ENCODE measurements at places on chromosomes 2 and 18.

- DNase-seq: no peak
Observed at GRCh38 chr18:79258447-79258846, 137.3 kb upstream of the NFATC1 start.

DNA sequence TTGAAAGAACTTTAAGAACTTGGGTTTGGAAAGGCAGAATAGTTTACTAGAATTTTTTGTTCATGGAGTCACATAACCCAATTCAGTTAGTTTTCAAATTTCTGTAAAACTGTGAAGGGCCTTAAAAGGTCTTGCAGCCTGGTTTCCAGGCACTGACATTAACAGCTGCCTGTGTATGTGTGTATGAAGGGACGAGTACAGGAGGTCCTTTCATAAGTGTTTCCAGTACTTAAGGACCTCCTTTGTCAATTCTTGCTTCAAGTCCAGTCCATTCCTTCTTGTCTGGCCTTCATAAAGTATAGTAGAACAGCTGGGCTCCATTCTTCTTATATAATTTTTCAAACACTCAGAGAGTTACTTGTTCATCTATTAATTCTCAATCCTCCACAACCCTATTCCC is 136.5 kb downstream of the NR4A2 start:
- DNase-seq: no peak

- DNase-seq: no peak
Observed at GRCh38 chr2:178448968-178449661, 1.9 kb downstream of the PRKRA start.

DNA sequence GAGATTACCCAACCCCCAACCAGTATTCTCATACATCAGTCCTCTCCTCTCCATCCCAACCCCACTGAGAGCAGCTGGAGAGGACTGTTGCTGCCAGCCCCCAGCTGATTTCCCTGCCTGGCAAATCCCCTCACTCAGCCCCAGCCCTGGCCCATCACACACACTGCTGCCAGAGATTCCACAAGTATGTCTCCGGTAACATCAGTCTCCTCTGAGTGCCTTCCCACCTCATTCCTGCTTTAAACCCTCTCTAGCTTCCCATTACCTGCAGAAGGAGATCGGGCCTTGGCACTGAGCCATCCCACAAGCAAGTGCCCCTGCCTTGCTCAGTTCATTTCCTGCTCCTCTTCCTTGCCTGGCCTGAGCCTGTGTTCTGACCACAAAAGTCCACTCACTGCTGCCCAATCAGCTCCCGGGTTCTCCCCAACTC is 50.6 kb upstream of the ZFP36L2 start:
- DNase-seq: no peak

GRCh38 chr2:147594038-147594437 is 250.8 kb upstream of the ACVR2A start:
- no peak for DNase-seq

- no peak for DNase-seq
Observed at GRCh38 chr2:118520246-118520645, 327.2 kb downstream of the EN1 start.

DNA sequence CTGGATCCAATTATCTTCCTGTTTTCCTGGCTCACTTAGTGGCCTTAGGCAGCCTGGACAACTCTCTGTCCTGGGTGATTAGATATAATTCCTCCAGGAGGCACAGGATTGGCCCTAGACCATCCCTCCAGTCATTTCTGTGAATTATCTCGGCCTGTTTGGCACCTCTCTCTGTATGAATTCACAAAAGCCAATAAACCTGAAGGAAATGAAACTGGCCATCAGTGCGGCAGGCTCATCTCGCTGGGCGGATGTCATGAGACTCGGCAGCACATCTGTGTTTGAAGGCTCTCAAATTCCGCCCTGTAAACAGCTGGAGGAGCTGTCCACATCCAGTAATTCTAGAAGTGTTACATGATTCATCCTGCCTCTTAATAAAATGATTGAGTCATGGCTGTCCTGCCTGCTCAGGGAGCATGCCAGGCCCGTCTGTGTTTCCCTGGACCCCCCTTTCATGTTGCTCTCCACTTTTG is 38.6 kb downstream of the ACOXL start:
- DNase-seq: no peak

- DNase-seq: no peak
Observed at GRCh38 chr2:8342407-8342806, 339.4 kb upstream of the ID2 start.

DNA sequence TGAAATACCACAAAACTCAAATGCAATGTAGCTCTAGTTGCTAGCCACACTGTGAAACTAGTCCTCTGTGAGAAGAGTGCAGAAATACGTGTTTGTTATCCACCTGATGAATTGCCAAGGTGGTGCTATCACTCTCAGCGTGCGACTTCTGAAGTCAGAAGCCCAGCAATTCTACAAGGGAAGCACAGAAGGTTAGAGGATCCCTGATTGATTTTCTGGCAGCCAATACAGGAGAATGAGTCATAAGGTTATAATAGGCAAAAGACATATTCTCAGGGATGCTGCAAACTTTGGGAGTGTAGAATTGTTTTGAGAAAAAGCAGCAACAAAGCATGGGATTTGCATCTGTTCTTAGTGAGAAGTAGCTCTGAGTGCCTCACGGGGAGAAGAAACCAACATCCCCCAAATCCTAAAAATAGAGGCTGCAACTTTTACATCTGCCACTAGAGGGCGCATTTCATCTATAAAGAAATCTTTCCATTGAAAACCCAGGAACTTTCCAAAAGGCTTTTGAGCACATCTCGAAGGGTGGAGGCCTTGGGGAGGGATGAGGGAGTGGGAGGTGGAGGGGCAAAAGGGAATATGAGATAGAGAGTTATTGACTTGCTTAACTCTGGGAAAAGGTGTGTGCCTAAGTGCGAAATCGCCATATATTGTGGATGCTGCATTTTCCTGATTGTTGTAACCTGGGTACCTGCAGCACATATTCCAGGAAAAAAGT is 78.0 kb downstream of the TMEM182 start:
- DNase-seq: no peak

DNA sequence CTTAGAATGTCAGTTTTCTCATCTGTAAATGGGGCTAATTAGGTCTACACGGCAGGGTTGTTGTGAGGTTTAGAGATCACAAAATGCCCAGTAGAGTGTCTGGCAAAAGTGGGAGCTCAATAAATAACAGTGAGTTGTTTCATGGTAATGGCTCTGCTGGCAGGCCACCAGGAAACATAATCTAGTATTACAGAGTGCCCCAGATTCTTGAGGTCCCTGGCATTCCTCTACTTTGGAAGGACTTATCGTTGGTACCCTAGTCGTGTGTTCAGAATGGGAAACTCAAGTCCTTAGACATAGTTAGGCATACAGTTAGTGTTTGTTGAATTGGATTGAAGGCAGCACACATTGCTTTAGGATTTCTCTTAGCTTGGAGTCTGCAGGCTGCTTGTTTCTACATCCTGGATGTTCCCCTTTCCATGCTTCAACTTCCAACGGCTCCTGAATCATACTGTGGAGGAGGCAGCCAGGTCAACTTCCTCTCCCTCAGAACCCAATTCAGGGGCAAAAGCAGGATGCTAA is 161.5 kb upstream of the FOSL2 start:
- no peak for DNase-seq

- DNase-seq: no peak
Observed at GRCh38 chr2:102704531-102704930, 57.3 kb upstream of the TMEM182 start.

DNA sequence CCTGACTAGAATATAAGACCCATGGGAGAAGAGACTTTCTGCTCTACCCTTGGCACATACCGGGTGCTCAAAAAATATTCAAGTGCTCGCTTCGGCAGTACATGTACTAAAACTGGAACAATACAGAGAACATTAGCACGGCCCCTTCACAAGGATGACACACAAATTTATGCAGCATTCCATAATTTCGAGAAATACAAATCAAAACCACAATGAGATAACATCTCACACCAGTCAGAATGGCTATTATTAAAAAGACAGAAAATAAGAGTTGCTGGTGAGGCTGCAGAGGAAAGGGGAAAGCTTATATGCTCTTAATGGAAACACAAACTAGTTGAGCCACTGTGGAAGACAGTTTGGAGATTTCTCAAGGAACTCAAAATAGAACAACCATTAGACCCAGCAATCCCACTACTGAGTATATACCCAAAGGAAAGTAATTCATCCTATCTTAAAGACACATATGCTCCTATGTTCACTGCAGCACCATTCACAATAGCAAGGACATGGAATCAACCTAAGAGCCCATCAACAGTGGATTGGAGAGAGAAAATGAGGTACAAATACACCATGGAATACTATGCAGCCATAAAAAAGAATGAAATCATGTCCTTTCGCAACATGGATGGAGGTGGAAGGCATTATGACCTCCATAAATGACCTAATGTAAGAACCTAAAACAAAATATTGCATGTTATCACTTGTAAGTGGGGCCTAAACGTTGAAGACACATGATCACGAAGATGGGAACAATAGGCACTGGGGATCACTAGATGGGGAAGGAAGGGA is 71.6 kb upstream of the CYP1B1 start:
- no peak for DNase-seq

GRCh38 chr2:220044383-220044782 is 417.0 kb downstream of the SLC4A3 start:
- DNase-seq: no peak

DNA sequence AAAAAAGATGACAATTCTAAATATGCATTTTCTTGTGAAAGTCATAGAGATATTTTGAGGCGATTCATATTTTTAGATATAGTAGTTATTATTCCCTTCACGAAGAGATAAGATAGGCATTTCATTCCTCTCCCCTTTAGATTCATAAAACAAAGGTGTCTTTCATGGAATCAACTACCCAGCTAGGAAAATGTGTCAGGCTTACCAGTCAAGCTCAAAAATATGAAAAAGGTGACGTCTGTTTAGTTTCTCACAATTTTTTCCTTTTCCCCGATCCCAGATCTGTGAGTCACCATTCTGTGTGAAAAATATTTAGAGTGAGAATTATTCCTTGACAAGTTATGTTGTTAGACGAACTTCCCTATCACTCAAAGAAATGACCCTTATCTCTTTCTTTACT is 95.4 kb upstream of the FN1 start:
- no peak for DNase-seq

- no peak for DNase-seq
Observed at GRCh38 chr2:156672556-156673332, 236.6 kb downstream of the GPD2 start.

- DNase-seq: no peak
Observed at GRCh38 chr18:29321561-29321960, 1144.6 kb upstream of the CDH2 start.

GRCh38 chr2:182668671-182669070 is 47.4 kb upstream of the DNAJC10 start:
- DNase-seq: no peak

GRCh38 chr18:43079422-43079821 is 36.1 kb downstream of the RIT2 start:
- DNase-seq: no peak

GRCh38 chr2:200393191-200393590 is 86.7 kb downstream of the SPATS2L start:
- DNase-seq: no peak
